ENCODE measurements at places on chromosomes 5 and 9. TPM values are rescaled to one million over a fixed set of nuclear protein-coding genes. Genes with fewer than 3 reads are reported as not detected.

Gene DCTN4
- 31.6 TPM for total RNA-seq

Gene TXNDC8
- total RNA-seq, result not detected

Gene RGS7BP
- total RNA-seq, result not detected

Gene CDC14B
- total RNA-seq, result 15.2 TPM

Gene PLK2
- 352 TPM for total RNA-seq

Gene RFESD
- 0.98 TPM for total RNA-seq

Gene NEUROG1
- not detected for total RNA-seq

Gene ANKRD20A1
- total RNA-seq, result 2.5 TPM

Gene GFPT2
- total RNA-seq, result 1.2 TPM

Gene PJA2
- total RNA-seq, result 79.2 TPM

Gene IL13
- not detected for total RNA-seq

Gene TLR4
- total RNA-seq, result 124 TPM

Gene LRRC19
- not detected for total RNA-seq

Gene CSNK1G3
- 52.9 TPM for total RNA-seq

Gene LOX
- 40.6 TPM for total RNA-seq

Gene SPINK7
- total RNA-seq, result not detected

Gene ISOC1
- total RNA-seq, result 10.7 TPM

Gene SPATA31A6
- total RNA-seq, result not detected

Gene FRRS1L
- under 0.01 TPM for total RNA-seq

Gene ZNF883
- total RNA-seq, result not detected

Gene LRRC26
- not detected for total RNA-seq

Gene ENTREP1
- 7.6 TPM for total RNA-seq

Gene FOXE1
- not detected for total RNA-seq

Gene DAB2IP
- total RNA-seq, result 15.4 TPM

Gene ABLIM3
- total RNA-seq, result 24.2 TPM

Gene LIFR
- 46.1 TPM for total RNA-seq

Gene SPINK13
- total RNA-seq, result not detected

Gene FCN1
- not detected for total RNA-seq

Gene KIF20A
- 8.3 TPM for total RNA-seq

Gene WDR31
- total RNA-seq, result 0.54 TPM

Gene SLC6A19
- not detected for total RNA-seq

All from dermis lymphatic vessel endothelial cell (primary cell).